Inflammatory macrophage treated with lipopolysaccharide for 1 hour (primary cell): ENCODE measurements at places on chromosomes 12 and 14.

- DNase-seq, result no peak
Observed at GRCh38 chr14:105499256-105500035, 8.4 kb downstream of the TEDC1 start.

GRCh38 chr12:104551-105081 lies 38.0 kb downstream of the IQSEC3 start:
- DNase-seq, result no peak

GRCh38 chr14:102315121-102315520 lies 4.4 kb upstream of the ZNF839 start:
- no peak for DNase-seq

DNA sequence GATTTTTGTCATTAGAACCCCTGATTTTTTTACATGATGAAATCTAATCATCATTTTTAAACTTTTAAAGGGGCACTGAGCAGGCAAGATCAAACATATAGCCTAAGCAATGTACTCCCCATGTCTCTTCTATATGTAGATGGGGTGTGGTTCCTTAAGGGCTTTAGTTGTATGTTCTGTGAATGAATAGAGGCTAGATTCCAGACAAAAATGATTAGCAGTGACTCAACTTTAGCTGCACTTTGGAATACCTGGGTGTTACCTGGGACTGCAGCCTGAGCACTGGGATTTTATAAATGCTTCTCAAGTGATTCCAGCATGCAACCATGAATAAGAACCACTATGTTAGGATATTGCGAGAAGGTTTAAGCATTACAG lies 256.7 kb upstream of the PLEKHG7 start:
- no peak for DNase-seq

- no peak for DNase-seq
Observed at GRCh38 chr14:85308531-85309300, 221.2 kb upstream of the FLRT2 start.

GRCh38 chr14:60984196-60984595 lies 3.2 kb downstream of the SLC38A6 start:
- peak; percentile 60 for DNase-seq

GRCh38 chr14:76926521-76927251 lies 100.5 kb downstream of the LRRC74A start:
- no peak for DNase-seq

- DNase-seq, result no peak
Observed at GRCh38 chr14:96178461-96179321, 25.9 kb upstream of the BDKRB2 start.
